ENCODE measurements at places on chromosomes 5 and 9.

- DNase-seq, result no peak
Observed at GRCh38 chr5:163619273-163619934, 114.0 kb downstream of the MAT2B start.

- no peak for DNase-seq
Observed at GRCh38 chr5:10452768-10453331, 11.2 kb downstream of the ROPN1L start.

GRCh38 chr5:54668096-54668495, 150.5 kb downstream of the SNX18 start:
- DNase-seq, result no peak

DNA sequence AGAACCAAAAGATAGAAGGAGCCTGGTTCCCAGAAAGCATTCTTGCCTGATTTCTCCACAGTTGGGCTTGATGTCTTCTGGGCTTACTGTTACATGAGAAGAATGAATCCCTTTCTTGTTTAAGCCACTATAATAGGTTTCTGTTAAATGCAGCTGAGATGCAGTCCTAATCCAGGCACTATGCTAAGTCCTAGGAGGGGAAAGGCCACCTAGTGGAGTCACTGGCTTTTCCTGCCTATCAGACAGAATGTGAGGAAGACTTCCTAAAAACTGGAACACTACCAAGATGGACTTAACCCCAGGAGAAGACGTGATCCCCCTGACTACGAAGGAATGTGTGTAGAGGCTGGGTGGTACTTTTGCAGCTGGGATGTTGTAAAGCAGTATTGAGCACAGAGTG, 34.3 kb upstream of the FSD1L start:
- DNase-seq, result no peak

GRCh38 chr9:125233678-125234077, 7.5 kb downstream of the HSPA5 start:
- DNase-seq, result no peak

GRCh38 chr9:33687779-33688178, 107.6 kb upstream of the PRSS3 start:
- no peak for DNase-seq

DNA sequence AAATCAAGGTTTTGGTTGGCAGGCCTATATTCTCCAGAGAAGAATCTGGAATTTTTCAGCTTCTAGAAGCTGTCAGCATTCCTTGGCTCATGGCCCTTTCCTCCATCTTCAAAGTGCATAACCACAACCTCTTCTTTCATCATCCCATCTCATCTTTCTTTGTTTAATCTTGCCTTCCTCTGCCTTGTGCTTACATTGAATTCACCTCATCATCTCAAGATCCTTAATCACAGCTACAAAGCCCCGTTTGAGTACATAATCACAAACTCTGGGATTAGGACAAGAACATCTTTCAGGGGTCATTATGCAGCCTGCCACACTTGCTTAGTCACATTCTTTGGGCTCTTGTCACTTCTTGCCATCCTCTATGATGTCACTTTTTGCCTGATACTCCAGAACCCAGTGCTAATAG, 130.3 kb downstream of the FOXD1 start:
- DNase-seq, result no peak

DNA sequence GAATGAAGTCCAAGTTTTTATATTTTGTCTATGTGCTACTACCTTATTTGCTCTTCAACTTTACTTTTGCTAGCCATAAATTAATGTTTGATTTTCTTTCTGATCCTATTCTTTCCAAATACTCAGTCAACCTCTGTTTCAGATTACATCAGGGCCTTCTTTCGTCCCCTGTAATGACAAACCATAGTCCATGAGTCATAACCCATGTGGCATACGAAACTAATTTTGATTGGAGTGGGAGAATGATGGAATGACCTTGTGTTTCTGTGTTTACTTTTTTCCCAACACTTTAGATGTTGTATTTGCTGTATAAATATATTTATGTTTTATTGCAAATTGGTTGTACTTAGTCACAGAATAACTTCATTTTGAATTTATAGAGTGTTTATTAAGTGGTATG, 1043.1 kb downstream of the DTWD2 start:
- no peak for DNase-seq

DNA sequence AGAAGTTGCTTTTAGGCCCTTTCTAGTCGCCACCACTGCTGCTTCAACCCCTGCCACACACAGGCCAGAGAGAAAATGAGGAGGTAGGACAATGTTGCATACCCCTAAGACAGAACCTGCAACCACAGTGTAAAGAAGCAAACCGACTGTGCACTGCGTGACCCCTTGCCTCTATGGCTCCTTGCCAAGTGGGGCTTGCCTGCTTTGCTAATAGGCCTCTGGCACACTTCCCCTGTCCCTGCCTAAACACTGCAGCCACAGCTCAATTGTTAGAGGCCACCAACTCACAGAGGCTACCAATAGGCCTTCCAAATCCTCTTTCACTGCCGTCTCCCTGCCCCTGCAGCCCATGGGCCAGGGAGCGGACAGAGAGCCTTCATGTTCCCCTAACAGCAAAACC, 280.1 kb downstream of the CDH10 start:
- DNase-seq, result no peak

GRCh38 chr9:98402019-98402840, 146.8 kb upstream of the TBC1D2 start:
- no peak for DNase-seq

DNA sequence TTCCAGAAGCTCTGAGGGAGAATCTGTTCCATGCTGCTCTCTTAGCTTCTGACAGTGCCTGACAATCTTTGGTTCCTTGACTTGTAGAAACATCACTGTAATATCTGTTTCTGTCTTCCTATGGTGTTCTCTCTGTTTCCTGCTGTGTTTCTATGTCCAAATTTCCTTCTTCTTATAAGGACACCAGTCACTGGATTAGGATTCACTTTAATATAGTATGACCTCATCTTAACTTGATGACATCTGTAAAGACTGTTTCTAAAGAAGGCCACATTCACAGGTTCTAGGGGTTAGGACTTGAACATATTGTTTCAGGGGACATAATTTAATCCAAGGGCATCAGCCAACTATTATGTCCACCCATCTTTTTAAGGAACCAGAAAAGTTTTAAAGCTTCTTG, 265.6 kb downstream of the ZSWIM6 start:
- no peak for DNase-seq

DNA sequence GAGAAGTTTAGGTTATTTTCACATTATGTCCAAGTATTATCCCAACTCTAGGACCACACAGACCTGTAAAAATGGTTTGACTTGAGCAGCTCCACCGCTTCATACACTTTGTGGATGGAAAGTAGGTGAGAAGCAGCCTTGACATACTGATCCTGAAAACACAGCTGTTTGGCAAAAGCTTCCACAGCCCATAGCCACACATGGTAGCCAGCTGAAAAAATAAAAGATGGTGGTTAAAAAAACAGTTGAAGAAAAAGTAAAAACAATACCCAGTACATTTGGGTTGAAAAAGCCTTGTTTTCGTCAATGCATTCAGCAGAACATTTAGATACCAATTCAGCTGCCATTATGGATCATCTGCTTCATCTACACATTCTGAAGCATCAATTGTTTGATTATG, 36.7 kb downstream of the GEMIN5 start:
- no peak for DNase-seq

GRCh38 chr5:103476811-103477210, 85.8 kb downstream of the NUDT12 start:
- DNase-seq, result no peak

DNA sequence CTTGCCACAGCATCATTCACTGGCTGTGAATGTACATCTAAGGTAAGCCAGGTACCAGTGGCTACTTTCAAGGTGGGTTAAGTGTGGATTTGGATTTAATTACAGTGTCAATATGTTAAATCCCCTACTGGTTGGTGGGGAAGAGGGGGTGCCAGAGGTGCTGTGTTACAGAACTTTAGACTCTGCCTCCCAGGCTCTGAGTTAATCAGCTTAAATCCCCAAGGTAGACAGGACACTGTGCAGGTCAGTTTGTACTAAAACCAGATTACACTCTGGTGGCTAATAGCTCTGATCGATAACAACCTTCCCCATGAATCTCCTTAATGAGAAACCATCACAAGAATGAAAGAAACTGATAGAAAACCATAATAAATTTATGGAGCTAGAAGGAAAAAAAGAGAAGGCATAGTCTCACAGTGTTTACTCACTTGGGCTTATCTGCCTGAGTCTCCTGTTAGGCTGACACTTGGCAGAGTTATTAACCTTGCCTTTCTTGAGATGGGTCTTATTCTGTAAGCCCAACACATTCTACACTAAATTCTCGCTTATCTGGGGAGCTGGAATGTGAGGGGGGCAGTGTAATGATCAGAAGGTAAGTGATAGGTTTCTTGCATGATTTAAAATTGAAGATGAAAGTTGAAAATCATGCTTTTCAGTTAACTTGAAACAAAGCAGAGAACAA, 106.8 kb downstream of the LMNB1 start:
- no peak for DNase-seq

- DNase-seq, result no peak
Observed at GRCh38 chr5:60883229-60883628, 39.2 kb upstream of the ELOVL7 start.

- DNase-seq, result no peak
Observed at GRCh38 chr5:132281856-132282614, 12.2 kb upstream of the SLC22A4 start.

DNA sequence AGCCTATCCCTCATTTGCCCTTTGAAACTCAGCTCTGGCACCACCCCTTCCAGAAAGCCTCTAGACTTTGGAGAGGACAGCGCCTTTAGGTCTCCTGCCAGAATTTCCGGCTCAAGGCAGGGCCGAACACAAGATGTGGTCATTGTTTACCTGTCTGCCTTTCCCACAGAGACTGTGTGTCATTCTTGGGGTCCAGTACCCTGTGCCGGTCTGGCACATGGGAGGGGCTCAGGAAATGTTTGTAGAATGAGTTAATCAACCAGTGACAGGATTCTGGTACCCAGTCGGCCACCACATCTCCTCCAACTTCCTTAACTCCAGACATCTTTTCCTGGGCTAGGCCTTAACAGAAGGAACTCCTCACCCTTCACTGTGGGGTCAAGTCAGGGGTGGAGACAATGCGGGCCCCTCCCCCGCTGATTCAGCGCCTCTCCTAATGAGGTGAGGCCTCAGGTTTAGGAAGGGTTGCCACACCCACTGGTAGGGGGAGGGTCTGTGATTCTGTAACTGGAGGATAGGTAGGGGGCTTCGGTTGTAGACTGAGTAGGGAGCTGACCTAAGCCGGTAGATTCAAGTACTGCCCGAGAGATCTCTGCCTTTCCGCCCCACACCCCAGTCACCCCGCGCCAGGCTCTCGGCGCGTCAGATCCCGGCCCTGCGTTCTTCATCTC, 29.3 kb downstream of the PCDH1 start:
- DNase-seq, result no peak

GRCh38 chr5:12586406-12586805, 682.2 kb upstream of the CTNND2 start:
- no peak for DNase-seq

DNA sequence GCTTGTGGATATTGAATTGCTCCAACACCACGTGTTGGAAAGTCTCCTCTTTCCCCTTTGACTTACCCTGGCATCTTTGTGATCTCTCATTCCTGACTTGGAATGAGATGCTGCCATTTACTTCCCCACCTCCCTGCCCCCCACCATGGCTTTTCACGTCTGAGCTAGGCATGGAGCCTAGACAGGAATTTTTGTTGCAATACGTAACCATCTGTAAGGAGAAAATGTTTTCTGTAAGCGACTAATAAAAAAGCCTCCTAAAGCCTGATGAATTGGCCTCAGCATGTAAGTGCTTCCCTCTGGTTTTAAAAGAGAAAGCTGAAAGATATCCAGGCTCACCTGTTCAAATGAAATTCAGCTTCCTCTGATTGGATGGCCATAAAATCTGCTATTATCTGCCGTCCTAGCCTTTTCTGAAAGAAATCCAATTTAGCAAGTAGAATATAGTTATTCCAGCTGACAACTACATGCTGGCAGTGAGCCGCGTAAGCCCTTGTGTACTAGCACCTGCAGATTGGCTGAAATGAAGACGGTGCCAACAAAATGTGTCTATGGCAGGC, 200.1 kb downstream of the NSG2 start:
- DNase-seq, result no peak

- DNase-seq, result no peak
Observed at GRCh38 chr5:102153003-102153759, 142.9 kb downstream of the SLCO4C1 start.

GRCh38 chr5:88557881-88558280, 289.2 kb upstream of the TMEM161B start:
- no peak for DNase-seq

DNA sequence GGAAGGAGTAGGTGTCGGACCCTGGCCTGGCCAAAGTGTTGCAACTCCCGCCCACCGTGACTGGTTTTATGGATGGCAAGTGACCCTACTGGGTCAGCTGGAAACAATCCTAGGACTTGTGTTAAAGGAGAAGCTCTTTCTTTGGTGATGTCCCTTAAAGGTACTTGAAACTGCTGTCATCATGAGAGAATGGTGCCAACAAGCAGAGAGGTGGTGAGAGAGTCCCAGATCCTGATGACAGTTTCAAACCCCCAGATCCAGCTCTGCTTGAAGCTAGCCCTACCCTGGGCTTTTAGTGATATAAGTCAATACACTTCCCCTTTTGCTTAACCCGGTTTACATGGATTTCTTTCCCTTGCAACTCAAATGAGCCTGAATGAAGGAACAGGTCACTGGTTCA, 72.5 kb upstream of the UBTD2 start:
- no peak for DNase-seq

DNA sequence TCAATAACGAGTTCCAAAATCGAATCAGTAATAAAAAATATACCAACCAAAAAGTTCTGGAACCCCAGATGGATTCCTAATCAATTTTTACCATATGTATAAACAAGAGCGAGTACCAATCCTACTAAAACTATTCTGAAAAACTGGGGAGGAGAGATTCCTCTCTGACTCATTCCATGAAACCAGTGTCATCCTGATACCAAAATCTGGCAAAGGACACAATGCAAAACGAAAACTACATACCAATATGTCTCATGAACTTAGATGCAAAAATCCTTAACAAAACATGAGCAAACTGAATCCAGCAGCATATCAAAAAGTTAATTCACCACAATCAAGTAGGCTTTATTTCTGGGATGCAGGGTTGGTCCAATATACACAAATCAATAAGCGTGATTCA, 30.5 kb upstream of the MACIR start:
- DNase-seq, result no peak

DNA sequence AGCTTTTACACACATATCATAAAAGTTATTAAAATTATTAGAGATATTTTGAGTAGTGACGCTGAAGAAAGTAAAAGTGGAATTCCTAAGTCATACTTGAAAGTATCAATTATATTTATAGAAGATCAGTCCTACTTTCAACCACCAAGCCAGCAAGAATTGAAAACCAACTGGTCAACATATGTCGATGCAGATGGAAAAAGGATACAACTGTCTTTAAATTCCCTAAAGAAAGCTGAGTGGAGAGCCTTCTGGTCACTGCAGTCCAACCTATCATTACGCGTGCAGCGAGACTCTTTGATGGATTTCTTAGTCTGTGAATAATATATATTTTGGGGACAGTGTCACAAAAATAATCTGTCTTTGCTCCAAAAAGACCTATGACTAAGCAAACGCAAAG, 15.3 kb downstream of the MEF2C start:
- no peak for DNase-seq
